H1 (cell line): ENCODE measurements at places on chromosomes 1 and 21.

- DNase-seq, result no peak
Observed at GRCh38 chr1:54413295-54413694, 7.1 kb upstream of the SSBP3 start.

DNA sequence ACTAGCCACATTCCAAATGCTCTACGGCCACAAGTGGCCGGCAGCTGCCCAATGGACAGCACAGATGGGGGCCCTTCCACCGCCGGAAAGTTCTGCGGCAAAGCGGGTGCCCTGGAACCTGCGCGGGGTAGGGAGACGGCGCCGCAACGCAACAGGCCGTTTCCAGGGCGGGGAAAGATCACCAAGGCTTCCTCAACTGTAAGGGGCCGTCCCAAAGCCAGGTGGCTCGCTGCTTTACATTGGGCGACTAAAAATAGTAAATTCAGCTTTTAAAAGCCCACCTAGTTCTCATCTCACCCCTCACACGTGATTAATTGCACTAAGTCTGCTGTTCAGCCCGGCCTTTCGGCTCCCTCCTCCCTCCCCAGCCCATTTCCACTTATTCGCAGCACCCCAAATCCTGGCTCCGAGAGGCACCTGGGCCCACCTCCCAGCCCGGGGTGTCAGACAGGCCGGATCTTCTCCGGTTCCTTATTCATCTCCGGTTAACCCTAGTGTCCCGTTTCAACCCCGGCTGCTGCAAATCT lies 643 bp downstream of the CFAP298 start:
- DNase-seq, result no peak

GRCh38 chr1:23836037-23836436 lies 10.8 kb upstream of the HMGCL start:
- DNase-seq, result no peak

DNA sequence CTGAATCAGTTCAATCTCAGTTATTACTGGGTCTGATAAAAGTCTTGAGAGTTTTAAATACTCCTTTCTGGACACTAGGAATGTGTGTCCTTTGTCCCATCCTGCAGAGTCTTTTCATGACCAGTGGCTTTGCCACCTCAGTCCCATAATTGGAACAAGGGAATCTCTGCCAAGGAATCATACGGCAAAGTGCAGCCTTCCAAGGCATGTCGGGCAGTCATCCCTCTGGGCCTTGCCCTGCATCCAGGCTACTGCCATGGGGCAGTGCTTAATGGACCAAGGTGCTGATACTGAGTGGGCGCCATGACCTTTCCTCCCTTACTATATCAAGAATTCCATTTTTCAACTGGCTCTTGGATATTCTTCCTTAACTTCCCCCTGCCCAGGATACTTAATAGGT lies 195.3 kb downstream of the ZC3H11B start:
- DNase-seq, result no peak

- no peak for DNase-seq
Observed at GRCh38 chr1:207920444-207921021, 9.6 kb upstream of the CD34 start.

GRCh38 chr1:154784924-154785531 lies 85.1 kb downstream of the KCNN3 start:
- DNase-seq, result no peak

DNA sequence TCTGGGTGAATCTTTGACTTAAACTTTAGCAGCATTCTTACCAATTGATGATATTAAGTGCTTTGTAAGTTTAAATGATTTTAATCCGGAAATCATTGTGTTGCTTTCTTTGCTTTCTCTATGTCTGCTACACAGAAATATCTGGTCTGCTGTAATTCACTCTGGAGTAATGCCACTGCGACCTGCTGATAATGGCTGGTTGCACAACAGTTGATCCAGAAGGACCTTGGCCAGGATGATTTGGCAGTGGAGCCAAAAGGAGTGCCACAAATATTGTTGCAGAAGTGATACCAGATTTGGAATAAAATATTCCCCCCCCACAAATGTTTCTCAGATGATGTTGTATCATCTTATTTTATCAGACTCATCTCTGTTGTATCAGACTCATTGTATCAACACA lies 2063.9 kb downstream of the MRPL39 start:
- DNase-seq, result no peak

DNA sequence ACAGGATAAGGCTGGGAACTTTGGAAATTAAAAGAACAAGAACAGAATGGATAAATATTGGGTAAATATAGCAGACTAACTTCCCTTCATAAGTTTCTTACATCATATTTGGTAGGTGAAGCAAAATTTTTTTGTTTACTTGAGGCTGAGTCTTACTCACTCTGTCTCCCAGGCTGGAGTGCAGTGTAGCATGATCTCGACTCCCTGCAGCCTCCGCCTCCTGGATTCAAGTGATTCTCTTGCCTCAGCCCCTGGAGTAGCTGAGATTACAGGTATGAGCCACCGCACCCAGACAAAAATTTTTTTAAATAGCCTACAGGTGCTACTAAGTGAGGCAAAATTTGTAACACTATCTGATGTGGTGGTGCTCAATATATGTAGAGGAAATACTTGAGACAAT lies 50.7 kb downstream of the TM2D1 start:
- DNase-seq, result no peak

DNA sequence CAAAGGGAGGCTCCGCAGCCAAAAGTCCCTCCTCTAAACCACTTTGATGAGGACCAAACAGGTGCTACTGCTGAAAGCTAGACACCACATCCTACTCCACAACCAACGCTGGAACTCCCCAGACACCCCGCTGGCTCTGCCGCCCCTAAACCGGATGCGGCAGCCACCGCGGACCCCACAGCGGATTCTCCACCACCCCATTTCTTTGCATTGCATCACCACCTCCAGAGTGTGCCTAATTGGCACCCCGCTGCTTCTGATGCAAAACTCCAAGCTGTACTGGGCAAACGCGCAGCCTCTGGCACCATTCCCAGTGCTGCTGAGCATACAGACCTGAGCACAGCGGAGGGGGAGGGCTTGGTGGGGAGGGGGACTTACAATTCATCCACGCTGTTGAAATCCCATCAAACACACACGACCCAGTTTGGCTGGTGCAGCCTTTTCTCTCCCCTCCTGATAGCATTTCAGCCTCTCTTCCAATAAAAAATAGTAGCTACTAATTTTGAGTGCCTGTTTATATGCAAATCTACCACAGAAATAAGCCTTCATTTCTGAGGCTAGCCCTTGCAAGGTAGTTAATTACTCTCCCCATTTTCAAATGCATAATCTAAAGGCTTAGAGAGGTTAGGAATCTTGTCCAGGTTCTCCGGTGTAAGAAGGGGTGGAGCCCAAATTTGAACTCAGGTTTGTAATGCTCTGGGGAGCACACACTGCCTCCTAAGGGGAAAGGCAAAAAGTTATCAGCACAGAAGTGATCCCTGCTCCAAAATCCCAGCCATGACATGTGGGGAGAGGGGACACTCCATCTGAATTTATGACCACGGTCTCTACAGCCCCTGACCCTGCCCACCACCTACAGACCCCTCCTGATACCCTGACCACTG lies 12.2 kb upstream of the RGS16 start:
- no peak for DNase-seq

DNA sequence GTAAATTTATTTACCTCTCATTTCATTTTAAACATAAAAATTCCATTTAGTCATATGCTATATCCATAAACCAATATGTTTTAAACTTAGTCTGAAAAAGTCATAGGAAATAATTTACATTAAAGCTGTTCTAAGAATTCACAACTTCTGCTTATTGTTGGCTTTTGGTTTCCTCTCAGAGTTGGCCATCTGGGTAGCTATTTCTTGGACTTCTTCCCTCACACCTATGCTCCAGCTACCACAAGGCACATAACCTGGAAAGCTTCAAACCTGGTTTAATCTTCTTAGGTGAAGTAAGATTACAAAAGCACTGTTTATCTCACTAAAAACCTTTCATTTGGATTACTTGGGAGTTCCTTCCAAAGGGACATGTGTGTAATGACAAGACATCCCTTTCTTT lies 29.8 kb downstream of the RBM11 start:
- DNase-seq, result no peak

- no peak for DNase-seq
Observed at GRCh38 chr1:168320800-168321450, 40.2 kb downstream of the TBX19 start.

DNA sequence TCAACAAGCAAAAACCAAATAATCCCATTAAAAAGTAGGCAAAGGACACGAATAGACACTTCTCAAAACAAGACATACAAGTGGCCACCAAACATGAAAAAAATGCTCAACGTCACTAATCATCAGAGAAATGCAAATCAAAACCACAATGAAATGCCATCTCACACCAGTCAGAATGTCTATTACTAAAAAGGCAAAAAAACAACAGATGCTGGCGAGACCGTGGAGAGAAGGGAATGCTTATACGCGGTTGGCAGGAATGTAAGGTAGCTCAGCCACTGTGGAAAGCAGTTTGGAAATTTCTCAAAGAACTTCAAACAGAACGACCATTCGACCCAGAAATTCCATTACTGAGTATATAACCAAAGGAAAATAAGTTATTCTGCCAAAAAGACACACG lies 145.1 kb upstream of the EDN2 start:
- DNase-seq, result no peak

- no peak for DNase-seq
Observed at GRCh38 chr1:99559166-99559565, 86.7 kb upstream of the PALMD start.

DNA sequence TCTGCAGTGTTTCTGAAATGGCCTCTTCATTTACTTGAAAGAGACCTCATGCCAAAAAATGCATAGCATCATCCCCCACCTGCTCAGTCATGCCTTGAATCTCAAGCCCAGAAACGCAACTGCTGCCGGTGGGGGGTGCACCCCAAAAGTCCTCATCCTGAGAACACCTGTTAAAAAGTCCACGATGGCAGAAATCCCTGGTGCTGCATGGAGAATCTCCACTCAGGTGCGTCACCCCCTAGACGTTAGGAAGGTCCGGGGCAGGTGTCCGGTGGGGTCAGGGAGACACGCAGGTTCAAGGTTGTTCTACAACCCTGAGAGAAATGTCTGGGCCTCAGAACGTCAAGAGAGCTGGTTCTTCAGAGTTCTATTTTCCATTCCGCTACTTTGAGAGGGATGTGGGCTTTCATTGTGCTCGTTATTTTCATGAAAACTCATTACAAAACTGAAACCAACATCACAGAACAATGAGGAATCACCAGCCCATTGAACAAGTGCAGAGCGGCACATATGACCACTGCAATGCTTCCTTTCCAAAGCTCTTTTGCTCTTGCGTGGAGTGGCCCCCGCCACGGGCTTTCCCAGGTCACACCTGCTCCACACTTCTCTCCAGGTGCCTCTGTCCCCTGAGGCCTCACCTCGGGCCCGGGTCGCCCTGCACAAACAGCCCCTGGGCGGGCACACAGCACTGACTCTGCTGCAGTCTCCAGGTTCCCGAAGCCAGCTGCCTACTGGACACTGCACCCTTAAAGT lies 201.9 kb downstream of the TOMM20 start:
- DNase-seq, result no peak

DNA sequence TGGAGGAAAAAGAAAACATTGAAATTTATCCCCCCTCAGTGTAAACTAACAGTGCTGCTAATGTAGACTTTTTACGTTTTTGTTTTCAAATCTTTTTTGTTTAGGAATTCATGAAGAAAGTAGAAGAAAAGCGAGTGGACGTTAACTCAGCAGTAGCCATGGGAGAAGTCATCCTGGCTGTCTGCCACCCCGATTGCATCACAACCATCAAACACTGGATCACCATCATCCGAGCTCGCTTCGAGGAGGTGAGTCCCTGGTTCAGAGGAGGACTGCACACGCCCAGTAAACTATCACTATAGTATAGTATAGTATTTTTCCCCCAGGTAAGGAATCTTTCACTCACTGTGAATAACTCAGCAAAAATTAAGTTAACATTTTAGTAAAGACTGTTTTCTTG lies 37.8 kb upstream of the BMP8A start:
- DNase-seq, result no peak

- no peak for DNase-seq
Observed at GRCh38 chr1:161001525-161001924, 19.4 kb downstream of the F11R start.

DNA sequence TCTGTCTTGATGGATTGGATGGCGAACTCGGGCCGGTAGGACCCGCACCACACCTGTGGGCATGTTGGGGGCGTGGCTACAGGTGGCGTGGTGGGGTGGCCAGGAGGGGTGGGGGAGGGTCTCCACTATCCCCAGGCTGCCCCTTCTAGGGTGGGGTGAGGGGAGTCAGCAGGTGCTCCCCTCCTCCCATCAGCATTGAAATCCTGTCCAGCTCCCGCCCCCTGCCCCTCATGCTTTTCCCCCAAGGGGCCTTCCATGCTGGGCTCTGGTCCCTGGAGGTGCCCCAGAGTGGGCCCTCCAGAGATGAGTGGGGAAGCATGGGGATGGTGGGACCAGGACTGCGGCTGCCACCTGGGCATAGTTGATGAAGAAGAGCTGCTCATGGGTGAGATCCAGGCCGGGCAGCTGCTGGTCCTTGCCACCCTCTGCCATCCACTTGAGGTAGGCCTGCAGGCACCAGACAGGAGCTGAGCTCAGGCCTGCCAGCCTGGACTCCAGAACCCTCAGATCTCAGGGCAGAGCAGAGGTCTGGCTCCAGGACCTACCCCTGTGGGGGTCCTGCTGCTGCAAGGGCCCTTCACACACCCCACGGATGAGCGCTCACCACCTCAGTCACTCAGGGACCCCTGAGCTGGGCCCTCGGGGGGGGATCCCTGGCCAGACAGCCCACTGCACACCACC lies 5.1 kb downstream of the PRXL2B start:
- no peak for DNase-seq

DNA sequence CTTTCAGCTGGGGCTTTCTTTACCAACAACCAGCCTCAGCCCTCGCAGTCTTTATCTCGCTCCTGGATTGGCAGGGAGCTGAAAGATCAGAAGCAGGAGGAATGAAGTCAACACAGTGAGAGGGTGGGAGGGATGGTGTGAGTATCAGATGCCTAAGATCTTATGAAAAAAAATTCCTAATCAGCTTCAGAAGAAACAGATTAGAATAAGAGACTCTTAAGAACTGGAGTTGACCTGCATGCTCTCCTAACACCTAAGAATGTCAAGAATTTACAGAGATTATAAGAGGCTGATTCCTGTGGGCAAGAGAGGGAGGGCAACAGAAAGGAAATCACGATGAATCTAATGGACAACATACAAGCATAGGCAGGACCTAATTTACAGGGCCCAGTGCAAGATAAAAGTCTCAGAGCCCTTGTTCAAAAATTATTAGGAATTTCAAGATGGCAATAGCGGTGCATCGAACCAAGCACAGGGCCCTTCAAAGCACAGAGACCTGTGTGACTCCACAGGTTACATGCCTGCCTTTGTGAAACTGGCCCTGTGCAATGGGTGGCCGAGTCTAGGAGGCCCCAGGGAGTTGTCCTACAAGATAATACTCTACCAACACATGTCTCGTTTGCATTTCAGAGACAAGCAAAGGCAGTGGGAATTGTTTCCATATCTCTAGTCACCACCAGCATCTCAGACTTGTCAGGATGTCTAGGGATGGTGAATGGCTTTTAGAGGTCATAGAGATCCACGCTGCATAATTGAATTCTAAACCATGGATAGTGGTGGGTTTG lies 65.3 kb upstream of the PPP2R5A start:
- DNase-seq, result no peak
